Small intestine (tissue), 16 donors: ENCODE measurements at places on chromosomes 6 and 20.
A peak's percentile ranks its signal among the peaks of the same experiment; 100 is the strongest.

DNA sequence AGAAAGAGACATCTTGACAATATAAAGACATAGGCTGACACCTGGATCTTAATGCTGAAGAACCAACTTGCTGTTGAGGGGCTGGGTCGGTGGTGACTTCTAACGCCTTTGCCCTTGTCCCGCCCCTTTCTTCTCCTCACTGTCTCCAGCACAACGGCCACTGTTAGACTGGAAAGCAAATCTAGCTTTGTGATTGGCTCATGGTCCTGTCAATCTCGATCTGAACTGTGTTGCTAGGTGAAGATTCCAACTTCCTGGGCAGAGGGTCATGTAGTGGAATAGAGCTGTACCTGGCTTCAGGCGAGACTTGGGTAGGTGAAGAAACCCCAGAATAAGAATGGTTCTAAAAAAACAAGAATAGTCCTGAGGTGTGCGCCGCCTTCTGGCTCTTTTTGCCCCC, at the start of gene PGK2:
PGK2 (minus strand) TSS at position 110 of the 400 bp plus-strand sequence; CDS start at position 12, 98 bp downstream.
- DNase-seq = no peak

DNA sequence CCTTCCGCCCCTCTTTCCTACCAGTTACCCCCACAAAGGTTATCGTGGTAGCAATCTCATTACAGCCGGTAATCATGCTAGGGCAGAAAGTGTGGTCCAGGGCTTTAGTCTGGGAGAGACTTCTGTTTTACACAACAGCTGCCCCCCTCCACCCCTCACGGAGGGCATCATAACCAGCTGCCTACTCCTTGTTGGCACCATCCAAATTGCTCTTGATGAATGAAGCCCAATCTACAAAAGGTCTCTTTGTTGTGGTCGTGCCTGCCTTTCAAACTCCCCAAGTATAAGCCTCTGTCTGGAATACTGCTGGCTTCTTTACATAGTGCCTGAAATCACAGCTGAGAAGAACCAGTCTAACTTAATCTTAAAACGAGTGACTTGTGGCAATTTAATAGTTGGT, 157.9 kb downstream of the INSM1 start:
- DNase-seq = no peak

- no peak for DNase-seq
These were observed 203.4 kb downstream of the TTLL2 start for GRCh38 chr6:167528239-167528638.

- DNase-seq = no peak
These were observed 17.8 kb downstream of the SUN5 start for GRCh38 chr20:32986331-32986966.

DNA sequence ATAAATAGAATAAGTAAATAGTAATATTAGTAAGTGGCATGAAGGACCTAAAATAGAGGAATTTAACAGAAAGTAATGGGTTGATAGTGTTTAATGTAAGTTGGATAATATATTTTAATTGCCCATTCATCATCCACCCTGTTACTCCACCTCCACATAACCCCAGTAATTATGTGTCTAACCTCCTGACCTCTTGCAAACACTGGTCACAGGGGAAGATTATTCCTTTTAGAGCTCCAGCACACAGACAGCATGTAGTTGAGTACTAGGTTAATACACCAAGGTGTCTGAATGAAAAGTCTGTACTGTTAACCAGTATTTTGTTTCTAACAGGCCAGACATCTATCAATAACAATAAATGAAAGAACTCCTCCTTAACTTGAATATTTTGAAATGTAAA, 92.4 kb upstream of the EYS start:
- DNase-seq = no peak

GRCh38 chr6:41186031-41186562, 14.9 kb downstream of the TREML2 start:
- DNase-seq = no peak

DNA sequence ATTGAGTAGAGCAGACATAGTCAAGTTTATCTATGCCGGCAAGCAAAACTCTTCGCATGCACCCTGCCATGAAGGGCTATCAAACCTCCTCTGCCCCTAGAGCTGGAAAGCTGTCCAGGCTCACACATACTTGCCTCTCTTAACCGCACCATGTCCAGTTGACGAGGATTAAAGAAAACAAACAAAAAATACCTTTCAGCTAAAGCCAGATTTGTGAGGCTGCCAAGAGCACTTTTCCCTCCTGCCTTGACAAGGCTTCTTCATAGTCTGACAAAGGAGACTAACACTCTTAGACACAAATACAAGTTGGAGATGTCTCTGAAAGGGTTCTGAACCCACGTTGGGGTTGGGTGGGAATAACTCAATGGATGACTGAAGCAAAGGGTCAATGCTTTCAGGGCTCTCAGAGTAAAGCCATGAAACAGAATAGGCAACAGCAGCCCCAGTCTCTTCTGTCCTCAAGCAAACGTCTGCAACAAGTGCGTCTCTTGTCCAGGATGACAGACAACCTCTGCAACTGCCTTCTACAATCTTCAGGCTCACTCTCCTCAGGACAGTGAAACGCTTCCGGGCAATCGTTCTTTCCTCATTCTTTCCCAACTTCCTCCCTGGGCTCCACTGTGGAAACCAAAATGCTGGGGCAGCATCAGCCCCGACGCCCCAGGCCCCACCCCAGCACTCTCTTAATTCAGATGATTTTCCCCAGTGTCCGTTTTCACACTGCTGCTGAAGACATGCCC, 57.8 kb downstream of the AGPAT4 start:
- no peak for DNase-seq

- no peak for DNase-seq
These were observed 27.0 kb upstream of the FRMD1 start for GRCh38 chr6:168105813-168106632.

DNA sequence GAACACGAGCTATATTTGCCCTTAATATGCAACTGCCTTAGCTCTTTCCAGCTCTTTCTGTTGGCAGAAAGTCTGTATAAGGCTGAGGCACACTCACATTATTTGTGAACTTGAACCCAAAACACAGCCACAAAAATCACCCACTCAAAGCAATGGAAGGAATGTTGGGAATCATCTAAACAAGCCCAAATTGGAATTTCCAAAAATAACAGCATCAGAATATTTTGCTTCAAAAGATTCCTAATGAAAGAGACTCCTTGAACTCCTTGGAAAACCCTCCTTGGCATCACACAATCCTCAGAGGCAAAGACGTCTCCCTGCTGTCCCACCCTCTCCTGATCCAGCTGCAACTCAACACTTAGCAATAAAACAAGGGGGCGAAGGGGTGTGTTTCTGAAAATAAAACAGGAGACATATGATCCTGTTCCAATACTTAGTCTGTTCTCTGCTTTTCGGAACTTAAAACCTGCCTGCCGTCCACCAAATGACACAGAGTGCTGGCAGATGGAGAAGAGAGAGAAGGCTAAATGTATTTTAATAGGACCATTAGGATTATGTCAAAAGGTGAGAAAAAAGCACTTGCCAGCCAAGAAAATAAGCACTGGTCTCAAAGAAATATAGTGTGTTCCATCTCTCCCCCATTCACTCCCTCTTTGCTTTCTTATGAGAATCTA, 320.7 kb upstream of the JARID2 start:
- DNase-seq = no peak

- DNase-seq = no peak
These were observed 120.0 kb downstream of the TMEM242 start for GRCh38 chr6:157203312-157203744.

- DNase-seq = no peak
These were observed 1.8 kb downstream of the SNRPB start for GRCh38 chr20:2468581-2469407.

DNA sequence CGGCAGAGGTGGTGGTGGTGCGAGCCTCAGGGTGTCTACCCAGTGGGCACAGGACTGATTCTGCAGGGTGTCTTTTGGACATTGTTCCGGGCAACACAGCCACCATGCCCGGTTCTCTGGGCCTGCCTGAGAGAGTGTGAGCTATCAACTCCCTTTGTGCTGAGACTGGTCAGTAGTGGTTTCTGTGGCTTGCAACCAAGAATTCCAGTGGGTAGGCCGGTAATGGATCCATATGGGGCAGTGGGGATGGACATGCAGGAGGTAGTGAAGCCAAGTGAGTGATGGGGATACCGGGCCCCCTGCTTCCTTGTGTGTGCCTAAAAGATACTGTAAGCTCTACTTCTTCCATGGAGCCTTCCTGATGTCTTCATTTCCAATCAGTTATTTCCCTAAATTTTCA, 71.0 kb downstream of the CDC5L start:
- DNase-seq = no peak

DNA sequence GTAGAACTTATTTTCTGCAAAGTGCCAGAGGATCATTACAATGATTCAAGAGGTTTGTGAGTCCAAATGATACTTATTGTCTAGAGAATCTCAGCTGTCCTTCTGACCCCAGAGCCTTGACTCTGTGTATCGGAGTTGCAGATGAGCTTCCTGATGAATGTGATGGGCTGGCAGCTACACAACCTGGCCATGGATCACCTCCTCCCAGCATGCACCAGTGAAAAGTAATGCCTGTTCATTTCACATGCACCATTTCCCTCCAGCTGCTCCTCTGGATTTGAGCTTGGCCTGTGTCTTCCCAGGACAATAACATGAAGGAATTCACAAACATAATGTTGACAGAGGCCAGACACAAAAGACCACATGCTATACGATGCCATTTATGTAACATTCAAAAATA, 30.0 kb downstream of the SNHG17 start:
- no peak for DNase-seq

DNA sequence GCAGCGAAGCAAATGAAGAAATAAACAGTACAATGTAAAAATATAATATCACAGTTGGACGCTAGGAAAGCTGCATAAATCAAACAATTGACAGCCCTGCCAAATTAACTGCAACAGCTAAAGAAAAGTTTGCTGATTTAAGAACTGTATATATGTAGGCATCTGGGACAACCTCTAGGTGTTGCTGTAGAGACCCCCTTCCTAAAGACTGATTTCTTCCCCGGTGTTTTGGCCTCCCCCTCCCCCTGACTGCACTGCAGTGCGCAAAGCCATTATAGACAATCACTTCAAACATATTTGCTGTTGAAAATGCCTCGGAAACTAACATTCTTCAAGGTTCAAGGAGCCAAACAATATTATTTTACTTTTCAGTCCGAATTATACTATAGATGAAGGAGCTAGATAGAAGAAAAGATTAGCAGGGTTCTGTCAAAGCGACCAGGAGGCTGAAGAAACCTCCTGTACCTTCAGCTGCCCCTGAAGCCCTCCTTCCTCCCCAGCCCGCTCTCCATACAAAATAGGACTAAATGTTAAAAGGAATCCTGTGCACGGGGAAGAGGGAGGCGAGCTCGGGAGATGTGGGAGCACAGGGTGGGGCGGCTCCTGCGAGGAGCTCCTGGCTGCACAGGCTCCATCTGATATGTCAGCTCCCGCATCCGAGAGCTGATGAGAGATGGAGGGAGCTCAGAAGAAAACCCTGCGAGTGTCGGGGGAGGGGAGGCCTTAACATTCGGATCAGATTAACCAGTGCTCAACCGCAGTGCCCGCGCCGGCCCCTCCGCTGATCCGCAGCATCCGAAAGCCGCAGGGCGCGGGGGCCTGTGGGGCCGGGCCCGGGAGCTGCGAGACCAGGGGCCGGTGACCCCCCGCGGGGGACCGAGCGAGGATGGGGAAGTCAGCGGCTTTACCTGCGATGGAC, 822 bp downstream of the ELOVL4 start:
- DNase-seq = peak; percentile 16

GRCh38 chr20:1802385-1803060, 92.7 kb upstream of the SIRPA start:
- peak; percentile 84 for DNase-seq

GRCh38 chr6:18058429-18058828, 64.0 kb downstream of the NHLRC1 start:
- DNase-seq = no peak

DNA sequence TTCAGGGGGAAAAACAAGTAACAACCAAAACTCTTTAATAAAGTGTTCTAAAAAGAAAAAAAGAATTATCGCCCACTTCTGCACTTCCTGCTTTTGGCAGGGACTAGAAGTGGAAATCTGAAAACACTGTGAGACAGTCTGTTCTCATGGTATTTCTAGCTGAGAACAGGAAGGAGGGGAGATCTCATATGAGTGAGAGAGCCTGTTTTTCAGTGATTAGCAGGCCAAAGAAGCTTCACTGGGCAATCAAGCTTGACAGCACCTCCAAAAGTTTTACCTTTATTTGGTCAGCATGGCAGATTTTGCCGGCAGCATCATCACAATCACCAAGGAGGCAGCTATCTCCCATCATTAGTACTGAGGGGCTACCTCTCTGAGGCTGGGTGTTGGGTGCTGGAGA, 79.5 kb upstream of the ATXN1 start:
- no peak for DNase-seq

- DNase-seq = peak; percentile 78
These were observed 170.4 kb downstream of the PHF3 start for GRCh38 chr6:63805808-63806572.

DNA sequence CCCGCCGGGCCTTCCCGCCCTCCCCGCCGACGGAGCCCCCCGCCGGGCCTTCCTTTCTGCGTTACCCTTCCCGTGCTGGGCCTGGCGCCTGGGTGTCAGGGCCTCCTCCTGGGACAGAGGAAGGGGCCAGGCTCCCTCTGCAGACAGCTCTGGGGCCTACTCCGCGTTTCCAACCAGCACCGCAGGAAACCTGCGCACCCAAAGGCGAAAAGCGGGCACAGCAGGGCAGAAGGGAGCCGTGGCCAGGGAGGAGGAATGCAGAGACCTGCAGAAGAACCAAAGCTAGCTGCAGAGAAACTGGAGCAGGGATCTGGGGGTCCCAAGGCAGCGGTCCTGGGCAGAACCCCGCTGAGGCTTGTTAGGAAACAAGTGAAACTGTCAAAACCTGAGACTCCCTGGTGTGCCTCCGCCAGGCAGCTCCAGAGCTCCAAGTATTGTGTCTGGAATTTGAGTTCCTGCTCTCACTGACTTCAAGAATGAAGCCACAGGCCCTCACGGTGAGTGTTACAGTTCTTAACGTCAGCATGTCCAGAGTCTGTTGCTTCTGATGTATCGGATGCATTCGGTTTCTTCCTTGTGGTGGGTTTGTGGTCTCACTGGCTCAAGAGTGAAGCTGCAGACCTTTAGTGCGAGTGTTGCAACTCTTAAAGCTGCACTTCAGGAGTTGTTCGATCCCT, 33.3 kb downstream of the IRF4 start:
- no peak for DNase-seq

GRCh38 chr6:44735630-44735963, 348.1 kb downstream of the CDC5L start:
- DNase-seq = no peak

GRCh38 chr20:6426287-6426891, 303.6 kb upstream of the FERMT1 start:
- no peak for DNase-seq

- no peak for DNase-seq
These were observed 45.8 kb upstream of the JARID2 start for GRCh38 chr6:15200087-15200486.

- no peak for DNase-seq
These were observed 1085.3 kb upstream of the MAP3K7 start for GRCh38 chr6:91672201-91672600.

DNA sequence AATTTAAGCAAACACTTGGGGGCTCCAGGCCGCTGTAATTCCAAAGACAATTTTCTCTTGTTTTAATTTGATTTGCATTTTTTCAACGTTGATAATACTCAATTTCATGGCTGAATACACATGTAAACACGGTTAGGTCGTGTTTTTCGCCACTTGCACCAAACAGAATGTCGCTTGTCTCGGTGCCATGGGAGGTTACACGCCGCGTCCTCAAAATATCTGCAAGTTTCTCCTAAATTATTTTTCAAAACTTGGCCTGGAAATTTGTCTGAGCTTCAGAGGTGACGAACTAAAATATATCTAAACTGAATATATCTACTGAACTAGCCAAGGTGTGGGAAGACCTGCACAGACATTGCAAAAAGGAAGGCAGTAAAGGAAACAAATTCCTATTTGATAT, 15.0 kb downstream of the FOXA2 start:
- DNase-seq = no peak

GRCh38 chr6:143110996-143111395, 50.3 kb downstream of the AIG1 start:
- no peak for DNase-seq
